SK-N-MC (cell line): ENCODE measurements at places on chromosomes 13 and 19.

DNA sequence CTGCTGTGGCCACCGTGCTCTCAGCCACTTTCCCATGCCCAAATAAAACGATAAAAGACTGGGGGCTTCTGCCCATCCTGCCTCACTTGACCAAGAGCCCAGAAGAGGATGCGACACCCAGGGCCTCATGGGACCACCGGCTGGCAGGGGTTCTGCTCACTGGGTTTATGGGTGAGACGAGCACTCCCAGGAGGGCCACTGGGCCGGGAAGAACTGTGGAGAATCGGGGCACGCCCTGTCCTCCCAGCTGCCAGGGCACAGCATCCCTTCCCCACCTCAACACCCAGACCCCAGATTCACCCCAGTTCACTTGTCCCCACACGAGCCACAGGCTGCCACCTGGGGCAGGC is 4.7 kb upstream of the F10 start:
- DNase-seq, result no peak

DNA sequence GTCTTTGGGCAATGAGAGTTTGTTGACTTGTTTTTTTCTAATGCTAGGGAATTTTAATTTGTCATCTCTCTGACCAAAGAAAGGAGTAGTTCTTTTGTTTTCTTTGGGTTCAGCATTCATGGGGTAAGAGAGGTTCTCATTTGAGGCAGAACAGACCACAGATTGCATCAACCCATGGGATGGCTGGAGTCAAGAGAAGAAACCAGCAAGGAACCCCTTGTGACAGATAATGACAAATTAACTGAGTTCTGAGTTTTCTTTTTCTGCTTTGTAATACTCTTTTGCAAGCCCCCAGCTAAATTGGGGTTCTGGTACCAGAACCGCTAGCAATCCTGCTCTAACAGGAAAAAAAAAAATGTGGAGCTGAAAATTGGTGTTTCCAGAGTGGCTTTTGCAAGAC is 864.1 kb downstream of the DIAPH3 start:
- no peak for DNase-seq

DNA sequence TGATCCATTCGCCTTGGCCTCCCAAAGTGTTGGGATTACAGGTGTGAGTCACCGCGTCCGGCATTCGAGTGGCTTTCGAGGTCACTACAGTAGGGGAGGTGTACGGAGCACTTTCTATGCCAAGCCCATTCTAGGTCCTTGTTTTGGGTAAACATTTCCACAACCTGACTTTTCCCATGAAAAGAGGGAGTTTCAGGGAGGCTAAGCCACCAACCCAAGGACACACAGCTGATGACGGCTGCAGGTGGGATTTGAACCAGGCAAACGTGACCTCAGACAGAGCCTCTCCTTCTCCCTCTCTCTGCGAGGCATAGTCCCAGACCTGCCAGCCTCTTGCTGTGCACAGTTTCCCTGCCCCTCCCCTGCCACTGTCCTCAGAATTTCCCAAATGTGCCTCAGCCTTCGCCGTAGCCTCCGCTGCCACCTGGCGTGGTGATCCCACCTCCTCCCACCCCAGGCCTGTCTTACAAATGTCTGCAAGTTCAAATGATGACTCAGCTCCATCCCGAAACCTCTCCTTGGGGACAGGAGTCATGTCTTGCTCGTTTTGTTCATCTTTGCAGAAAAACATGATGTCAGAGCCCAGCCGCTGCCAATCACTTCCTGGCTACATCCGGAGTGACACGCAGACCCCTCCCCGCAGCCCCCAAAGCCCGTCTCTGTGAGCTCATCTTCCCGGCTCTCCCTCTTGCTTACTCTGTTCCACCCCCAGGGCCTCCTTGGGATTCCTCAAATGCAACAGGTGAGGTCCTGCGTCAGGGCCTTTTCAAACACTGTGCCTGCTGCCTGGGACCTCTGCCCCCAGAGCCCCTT is 6.6 kb upstream of the GADD45B start:
- DNase-seq, result no peak

DNA sequence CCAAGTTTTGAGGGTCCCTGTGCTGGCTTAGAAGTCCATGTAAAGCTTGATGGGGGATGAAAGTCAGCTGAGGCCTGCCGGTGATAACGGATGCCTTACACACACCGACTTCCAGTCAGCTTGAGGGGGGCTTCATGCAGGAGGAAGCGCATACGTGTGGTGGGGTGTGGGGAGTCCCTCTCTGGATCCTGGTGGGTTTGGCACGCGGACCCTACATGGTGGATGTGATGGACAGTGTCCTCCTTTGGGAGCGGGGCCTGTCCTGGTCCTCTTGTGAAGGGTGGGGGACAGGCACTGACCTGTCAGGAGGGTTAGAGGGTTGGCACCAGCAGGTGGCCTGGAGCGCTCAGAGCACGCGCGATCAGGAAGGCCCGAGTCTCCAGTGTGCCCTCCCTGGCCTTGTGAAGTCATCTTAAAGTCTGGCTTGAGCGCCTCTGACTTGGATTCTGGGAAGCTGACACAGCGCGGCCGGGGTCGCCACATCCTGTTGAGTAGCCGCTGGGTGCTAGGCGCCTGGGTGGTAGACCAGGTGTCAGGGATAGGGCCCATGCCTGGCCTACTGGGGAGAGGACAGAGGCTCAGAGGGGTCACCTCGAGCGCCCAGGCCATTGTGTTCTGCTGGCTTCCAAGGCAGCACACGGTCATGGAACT is 2.9 kb downstream of the DAZAP1 start:
- no peak for DNase-seq

GRCh38 chr19:49398001-49398615 is 10.1 kb downstream of the KASH5 start:
- DNase-seq, result no peak

DNA sequence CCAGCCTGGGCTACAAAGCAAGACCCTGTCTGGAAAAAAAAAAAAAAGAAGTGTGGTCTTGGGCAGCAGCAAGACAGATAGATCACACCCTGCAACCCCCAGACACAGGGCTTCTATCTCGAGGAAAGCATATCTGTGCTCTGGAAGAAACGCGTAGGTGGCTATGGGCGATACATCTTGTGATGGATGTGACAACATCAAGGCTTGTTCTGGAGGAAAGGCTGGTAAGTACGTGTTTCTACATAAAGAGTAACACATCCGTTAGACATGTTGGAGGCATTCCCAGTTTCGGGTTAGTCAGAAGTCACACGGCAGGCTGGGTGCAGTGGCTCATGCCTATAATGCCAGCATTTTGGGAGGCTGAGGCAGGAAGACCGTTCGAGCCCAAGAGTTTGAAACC is 6.6 kb upstream of the DHDH start:
- no peak for DNase-seq

- no peak for DNase-seq
Measured at GRCh38 chr13:39528661-39528980, 74.4 kb downstream of the LHFPL6 start.

DNA sequence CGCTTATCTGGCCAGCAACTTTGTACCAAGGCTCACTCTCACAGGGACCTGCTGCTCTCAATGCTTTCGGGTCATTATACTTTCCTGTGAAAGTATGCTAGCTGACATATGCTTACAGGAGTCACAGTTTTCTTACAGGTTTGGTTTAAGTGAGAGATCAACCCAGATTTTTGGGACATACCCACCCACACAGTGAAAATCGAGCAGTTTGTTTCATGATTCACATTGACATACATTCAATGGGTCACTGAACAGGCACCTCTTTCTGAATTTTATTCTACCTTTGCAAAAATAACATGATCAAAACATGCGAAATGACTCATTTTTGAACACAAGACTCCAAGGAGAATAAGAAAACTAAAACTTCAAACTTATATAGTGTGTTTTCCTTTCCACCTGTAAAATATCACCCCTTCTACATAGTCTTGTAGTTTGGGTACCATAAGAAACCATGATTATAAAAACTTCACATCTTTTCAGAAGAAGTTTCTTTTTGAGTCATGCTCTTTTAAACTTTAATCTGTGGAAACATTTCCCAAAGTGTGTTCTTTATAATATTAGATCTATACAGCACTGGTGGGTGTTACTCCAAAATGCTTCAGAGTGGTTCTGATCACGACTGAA is 44.3 kb upstream of the TEX29 start:
- no peak for DNase-seq

- no peak for DNase-seq
Measured at GRCh38 chr19:10452726-10453618, 32.6 kb downstream of the PDE4A start.

DNA sequence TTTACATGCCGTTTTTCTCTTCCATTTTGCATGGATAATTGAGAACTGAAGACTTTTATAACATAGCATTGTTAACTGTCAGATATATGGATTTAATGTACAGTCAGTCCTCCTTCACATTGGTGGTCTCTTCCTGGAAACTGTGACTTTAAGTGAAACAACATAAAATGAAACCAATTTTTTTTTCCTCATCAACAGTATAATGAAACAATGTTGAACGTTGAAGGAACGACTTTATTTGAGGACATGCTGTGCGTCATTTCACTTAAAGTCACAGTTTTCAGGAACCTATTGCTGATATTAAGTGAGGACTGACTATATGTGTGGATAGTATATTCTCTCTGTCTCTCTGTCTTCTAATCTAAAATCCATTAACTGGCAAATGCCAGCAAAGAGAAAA is 54.8 kb downstream of the COG3 start:
- no peak for DNase-seq

DNA sequence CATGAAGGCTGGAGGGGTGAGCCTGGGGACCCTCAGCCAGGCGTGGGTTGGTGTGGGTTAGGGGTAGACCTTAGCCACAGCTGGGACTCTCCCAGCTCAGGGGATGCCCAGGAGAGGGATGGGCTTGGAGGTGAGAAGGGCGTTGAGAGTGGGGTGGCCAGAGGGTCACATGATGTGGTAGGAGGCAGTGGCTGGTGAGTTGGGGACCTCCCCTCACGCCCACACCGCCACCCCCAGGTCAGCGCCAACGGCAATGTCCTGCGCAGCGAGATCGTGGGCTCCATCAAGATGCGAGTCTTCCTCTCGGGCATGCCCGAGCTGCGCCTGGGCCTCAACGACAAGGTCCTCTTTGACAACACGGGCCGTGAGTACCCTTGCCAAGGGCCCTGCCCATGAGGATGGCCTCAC is 28.5 kb downstream of the AP1M1 start:
- no peak for DNase-seq

DNA sequence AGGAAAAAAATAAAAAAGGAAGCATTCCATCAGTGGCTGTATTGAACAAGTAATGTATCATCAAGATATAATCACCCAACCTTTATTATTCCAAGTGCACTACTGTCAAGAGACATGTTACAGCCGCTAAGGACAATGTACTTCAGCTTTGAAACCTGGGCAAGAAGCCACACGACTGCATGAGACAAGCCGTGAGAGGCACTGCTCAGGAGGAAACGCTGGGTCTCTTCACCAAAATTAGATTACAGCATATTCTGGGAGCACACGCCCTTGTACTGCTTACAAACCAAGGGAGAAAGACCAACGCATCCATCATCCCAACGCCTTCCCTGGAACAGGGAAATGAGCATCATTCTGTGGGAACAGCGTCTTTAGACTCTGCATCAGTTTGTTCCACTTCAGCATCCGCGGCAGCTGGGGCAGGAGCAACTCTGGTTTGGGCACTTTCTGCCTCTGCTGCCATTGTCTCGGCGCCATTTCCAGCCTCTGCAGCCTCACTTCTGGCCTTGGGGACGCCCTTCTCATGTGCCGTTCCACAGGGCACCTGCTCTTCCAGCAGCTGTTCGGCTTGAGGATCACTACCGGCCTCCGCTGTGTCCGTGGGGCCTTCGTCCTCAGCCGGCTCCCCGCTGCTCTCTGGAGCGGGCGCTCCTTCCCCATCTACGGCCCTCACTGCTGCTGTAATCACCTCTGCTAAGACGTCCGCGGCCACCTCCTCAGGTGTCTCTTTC is 22.4 kb upstream of the BRD4 start:
- DNase-seq, result no peak

GRCh38 chr13:61276401-61276800 is 139.2 kb downstream of the PCDH20 start:
- peak; percentile 44 for DNase-seq

GRCh38 chr13:41533266-41534052 is 76.1 kb downstream of the RGCC start:
- DNase-seq, result no peak

DNA sequence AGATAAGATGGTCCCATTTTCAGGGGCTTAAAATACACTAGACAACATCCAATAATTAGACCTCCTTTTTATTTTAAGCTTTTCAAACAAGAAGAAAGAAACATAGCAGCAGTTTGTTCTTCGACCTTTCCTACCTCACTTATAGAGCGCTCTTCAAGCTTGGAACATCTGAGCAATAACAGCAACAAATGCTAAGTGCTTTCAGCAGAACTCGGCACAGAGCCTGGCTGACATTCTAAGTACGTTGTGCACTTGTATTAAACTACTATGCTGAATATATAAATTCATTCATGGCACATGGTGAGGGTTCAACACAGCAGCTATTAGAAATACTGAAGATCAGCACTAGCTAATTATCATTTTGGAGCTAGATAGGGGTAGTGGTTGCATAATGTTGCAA is 256.1 kb upstream of the MAB21L1 start:
- no peak for DNase-seq

DNA sequence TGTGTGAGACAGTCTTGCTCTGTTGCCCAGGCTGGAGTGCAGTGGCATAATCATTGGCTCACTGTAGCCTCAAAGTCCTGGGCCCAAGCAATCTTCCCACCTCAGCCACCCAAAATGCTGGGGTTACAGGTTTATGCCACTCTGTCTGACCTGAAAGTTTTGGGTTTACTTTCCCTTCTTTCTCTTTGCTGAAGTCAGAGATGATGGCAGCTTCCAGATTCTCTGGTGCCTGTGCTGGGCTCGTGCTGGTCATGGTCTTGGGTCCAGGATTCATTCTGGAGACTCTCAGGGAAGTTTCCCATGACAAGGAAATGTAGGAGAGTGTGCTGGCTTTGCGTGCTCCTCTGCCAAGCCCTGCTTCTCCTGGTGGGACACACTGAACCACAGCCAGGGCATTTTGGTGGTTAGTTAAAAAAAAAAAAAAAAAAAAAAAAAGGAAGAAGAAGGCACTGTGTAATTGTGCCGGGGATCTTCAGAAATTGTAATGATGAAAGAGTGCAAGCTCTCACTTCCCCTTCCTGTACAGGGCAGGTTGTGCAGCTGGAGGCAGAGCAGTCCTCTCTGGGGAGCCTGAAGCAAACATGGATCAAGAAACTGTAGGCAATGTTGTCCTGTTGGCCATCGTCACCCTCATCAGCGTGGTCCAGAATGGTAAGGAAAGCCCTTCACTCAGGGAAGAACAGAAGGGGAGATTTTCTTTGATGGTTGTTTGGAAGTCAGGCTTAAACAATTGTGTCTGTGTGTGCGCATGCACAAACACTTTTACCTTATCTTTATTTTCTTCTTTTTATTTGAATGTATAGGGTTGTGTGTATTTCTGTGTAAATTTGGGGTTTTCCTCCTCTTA is at the start of gene ALOX5AP:
ALOX5AP (plus strand) TSS at position 519 of the 847 bp plus-strand sequence; CDS start at position 582, 63 bp downstream.
- DNase-seq, result no peak
